ENCODE measurements at places on chromosomes 3 and 15.
A peak's percentile ranks its signal among the peaks of the same experiment; 100 is the strongest.

GRCh38 chr3:78348664-78349063 lies 1308.8 kb downstream of the ROBO2 start:
- no peak for DNase-seq

DNA sequence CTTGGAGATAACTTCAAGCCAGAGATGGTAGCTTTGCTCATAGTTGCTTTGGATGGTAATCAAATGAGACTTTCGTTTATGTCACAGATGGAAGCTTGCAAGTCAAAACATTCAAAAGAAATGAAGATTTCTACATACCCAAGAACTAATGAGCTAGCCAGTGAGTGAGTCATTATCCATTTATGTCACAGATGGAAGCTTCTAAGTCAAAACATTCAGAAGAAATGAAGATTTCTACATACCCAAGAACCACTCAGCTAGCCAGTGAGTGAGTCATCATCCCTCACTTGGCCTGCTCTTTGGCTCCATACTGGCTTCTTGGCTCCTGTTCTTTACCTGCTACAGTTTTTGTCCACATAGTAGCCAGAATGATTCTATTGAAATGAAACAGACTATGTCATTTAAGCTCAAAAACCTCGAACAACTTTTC lies 559.8 kb upstream of the CBLB start:
- peak; percentile 99 for DNase-seq

DNA sequence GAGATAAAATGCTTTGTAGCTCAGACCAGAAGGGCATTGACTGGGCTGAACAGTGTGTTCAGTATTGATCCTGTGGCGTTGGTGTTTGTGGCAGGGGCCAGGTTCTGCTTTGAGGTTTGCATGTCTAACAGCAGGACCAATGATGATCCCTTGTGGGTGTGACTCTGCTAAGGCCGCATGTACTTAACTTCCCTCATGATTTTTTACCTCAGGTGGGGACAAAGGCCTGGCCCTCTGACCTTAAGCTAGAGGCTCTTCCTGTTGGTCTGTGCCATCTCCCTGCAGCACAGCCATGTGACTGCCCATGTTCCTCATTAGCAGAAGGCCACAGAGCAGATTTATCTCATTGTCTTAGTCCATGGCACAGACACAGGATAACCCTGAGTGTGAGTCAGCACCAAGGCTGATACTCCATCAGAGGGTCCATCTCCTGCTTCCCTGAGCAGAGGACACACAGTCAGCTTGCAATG lies 34.3 kb upstream of the BSN start:
- no peak for DNase-seq

GRCh38 chr3:39361252-39361927 lies 21.8 kb upstream of the SLC25A38 start:
- DNase-seq = no peak

DNA sequence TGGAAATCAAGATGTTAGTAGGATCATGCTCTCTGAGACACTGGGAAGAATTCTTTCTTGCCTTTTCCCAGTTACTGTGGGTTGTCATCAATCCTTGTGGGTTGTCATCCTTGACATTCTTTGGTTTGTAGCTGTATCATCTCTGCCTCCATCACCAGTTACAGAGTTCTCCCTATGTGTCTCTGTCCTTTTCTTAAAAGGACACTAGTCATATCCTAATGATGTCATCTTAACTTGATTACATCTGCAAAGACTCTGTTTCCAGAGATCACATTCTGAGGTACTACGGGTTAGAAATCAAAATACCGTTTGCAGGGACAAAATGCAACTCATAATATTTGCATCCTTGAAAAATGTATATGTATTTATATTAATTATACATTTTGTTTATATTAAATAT lies 500.4 kb downstream of the ZBBX start:
- DNase-seq = no peak

DNA sequence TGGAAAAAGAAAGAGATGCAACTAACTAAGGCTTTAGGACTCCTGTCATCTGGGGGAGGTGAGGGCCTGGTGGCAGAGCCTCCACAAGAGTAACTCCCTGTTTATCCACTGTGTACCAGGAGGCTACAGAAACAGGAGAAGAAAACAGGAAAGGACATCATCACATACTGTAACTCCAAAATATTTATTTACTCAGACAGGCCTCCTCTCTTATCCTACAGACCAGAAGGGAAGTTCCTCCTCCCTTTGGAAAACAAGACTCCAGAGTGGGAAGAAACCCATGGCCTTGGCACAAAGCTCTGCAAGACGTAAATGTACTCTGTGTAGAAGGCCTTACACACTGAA lies 40.1 kb upstream of the AKAP13 start:
- DNase-seq = no peak

- no peak for DNase-seq
Observed at GRCh38 chr3:33380653-33381052, 59.6 kb downstream of the UBP1 start.

GRCh38 chr3:4394048-4394447 lies 73.0 kb downstream of the SUMF1 start:
- DNase-seq = no peak

GRCh38 chr3:32153414-32154204 lies 47.2 kb downstream of the GPD1L start:
- DNase-seq = no peak

- peak; percentile 17 for DNase-seq
Observed at GRCh38 chr3:161851941-161852566, 355.4 kb downstream of the OTOL1 start.

DNA sequence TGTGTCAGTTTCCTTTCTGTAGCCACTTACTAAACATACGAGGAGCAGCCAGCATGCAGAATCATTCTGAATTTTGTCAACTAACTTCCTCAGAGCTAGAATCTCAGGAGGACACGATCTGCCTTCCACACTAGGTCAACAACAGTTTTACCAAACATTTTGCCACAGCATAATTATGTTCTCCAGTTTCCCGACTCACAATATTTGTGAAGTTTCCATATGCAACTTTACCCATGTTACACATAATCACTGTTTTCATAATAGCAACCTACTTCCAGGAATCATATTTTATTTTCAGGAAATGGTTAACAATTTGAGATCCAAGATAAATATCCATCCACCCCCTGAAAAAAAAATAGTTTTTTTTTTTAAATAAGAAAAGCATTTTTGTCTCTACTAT lies 595.0 kb downstream of the PYDC2 start:
- DNase-seq = no peak

DNA sequence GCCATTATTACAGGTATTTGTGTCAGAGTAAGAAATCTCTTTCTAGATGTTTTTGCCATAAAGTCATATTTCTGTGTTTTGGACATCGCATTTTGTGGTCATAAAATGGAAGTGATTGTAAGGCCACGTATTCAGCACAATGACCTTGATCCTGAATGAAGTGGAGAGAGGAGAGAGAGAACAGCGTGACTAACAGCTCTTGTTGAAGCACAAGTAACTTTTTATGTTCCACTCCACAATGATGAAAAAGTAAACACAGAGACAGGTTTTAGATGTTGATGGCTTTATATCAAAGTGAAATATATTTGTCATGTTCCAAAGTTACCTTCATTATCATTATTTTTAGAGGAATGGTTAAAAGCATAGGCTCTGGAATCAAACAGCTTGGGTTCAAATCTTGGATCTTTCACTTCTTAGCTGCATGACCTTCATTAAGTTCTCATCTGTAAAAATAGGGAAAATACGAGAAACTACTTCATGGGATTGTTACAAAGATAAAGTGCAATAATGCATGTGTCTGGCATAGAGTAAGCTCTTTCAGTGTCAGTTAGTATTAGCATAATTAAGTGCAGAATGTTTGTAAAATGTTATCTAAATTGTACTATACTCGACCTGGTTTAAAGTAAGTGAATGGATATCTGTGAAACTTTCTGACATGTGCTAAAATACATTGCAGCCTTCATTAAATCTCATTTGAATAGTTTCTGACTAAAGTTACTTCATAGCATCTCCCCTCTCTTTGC lies 341.5 kb upstream of the DNAJC19 start:
- no peak for DNase-seq
